ENCODE measurements at places on chromosomes 16 and 17.

GRCh38 chr17:74862919-74863318, 3.2 kb upstream of the GRIN2C start:
- DNase-seq: no peak

GRCh38 chr17:32584792-32585191, 98.0 kb downstream of the CDK5R1 start:
- DNase-seq: no peak

DNA sequence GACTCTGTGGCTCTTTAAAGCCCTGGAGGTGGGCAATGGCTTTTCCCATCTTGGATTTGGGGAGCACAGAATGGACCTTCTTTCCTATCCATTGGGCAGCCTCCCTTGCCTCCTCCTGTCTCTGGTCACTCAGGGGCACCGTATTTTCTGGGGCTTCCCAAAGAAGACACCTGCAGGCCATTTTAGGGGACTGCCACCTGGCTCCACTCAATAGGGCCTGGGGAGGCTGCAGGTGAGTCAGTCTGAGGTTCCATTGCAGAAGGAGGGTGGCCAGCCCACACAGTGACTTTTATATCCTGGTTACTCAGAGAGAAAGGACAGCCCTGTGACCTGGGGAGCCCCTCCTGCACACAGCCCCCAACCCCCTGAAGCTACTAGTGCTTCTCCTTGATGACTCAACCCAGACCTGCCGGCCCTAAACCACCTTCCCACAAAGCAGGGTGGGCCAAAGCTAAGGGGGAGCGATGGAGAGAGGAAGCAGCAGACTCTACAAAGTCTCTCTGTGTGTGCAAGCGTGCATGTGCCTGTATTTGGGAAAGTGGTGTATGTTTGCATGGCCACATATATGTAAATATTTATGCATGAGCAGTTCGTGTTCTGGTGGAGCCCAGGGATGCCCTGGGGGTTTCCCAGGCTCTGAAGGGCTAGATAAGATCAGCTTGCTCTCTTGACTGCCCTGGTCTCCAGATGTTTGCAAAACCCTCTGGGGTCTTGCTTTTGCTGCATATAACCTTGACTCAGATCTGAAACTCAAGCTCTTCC, 5.0 kb downstream of the CX3CL1 start:
- DNase-seq: no peak

- DNase-seq: no peak
These were observed 169.2 kb downstream of the HAPSTR1 start for GRCh38 chr16:9260666-9261065.

DNA sequence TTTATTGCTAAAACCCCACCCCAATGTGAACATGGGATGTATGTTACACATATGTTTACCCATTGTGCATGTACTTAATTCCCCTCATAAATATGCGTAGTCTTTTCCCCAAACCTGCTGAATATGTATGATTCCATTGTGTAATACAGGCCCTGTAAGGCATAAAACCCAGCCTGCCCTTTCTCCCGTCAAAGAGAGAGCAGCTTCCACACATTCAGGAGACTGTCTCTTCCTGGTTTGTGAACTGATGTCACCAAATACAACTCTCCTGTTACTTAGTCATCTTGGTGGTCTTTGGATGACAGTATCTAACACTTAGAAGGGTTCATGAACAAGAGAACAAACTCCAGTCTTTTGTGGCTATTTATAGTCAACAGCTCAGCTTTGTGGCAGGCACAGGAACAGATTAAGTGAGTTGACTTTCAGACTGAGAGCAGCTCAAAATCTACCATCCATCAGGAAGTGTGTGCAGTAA, 24.7 kb upstream of the TMC7 start:
- no peak for DNase-seq

GRCh38 chr16:22948603-22949368, 134.8 kb downstream of the HS3ST2 start:
- no peak for DNase-seq

- DNase-seq: no peak
These were observed 14.9 kb upstream of the LYRM9 start for GRCh38 chr17:27907976-27908558.

- no peak for DNase-seq
These were observed 69.1 kb upstream of the AXIN2 start for GRCh38 chr17:65630502-65630901.

GRCh38 chr17:5809580-5810188, 225.4 kb upstream of the NLRP1 start:
- DNase-seq: no peak

DNA sequence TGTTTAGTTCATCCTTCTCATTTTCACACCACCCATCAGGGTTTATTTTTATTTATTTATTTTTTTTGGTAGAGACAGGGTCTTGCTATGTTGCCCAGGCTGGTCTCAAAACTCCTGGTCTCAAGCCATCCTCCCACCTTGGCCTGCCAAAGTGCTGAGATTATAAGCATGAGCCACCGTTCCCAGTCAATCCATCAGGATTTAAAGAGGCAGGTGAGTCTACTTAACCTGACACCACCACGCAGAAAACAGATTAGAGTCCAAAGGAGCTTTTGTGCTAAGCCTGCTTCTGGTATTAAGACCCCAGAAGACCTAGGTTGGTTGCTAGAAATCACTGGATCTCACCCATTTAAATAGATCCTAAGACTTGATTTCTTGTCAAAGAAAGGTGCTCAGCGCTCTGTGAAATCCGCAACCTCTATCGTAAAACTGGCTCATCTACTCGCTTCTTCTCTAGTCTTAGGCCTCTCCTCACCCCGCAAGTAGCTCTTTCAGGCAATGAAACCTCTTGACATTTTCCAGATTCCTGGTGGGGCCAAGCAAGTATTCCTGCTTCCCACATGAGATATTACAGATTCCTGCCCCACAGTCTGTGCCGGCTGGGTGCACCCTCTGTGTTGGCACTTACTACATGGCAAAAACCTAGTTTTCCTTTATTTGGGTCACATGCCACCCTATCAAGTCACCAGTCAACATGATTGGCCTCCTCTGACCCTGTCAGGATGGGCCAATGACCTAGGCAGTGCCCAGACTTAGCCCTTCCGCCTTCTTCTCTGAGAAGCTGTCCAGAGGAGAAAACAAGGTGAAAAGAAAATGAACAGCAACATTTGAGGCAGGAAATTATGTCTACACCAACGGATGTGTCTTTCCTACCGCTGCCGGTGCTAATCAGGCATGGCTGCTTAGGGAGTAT, 9.0 kb downstream of the PITPNA start:
- no peak for DNase-seq

- DNase-seq: no peak
These were observed 41.7 kb downstream of the ANKRD11 start for GRCh38 chr16:89448656-89449055.

DNA sequence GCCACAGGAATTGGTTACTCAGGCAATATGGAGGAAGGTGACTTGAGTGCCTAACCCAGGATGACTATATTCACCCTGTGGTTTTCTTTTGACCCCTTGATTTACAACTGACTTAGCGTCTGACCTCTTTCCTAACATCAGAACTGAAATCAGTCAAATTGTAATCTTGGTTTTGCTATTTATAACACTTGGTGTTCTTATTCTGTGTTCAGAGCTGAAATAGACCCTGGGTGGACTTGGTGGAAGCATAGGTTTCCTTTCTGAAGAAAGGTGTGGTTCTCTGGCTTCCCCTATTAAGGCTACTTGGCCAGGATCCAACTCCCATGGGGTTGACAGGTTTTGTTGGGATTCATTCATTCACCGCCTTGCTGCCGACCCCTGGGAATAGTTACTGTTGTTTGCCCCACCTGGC, 80.8 kb downstream of the CLEC16A start:
- no peak for DNase-seq

DNA sequence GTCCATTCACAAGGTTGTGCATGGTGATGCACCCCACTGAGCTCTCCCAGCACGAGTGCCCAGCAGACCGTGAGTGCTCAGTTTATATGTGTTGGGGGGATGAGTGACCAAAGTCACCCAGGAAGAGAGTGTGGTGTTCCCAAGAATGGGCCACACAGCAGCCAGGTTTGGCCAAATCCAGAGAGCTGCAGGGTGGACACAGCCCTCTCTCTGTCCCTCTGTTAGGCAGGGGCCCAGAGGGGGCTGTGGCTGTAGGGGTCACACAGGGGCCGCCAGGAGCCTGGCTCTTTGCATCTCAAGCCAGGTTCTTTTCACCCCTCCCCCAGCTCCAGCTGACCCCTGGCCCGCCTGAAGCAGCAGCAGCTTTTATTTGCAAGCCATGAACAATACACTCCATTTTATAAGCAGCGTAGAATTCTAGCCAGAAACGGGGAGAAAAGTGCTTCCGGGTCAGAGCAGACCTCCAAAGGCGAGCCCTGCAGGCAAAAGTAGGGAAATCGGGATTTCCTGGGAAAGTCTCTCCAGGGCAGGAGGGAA, 13.3 kb downstream of the COTL1 start:
- no peak for DNase-seq

Data from stimulated activated CD4-positive, alpha-beta T cell treated with anti-CD3 and anti-CD28 coated beads, Interleukin-2, amount 100 ng/mL, for 4 hours (primary cell).